ENCODE measurements at places on chromosomes 12 and 14.
A peak's percentile ranks its signal among the peaks of the same experiment; 100 is the strongest.

GRCh38 chr12:53481939-53482586 is 17.2 kb downstream of the MAP3K12 start:
- no peak for DNase-seq

DNA sequence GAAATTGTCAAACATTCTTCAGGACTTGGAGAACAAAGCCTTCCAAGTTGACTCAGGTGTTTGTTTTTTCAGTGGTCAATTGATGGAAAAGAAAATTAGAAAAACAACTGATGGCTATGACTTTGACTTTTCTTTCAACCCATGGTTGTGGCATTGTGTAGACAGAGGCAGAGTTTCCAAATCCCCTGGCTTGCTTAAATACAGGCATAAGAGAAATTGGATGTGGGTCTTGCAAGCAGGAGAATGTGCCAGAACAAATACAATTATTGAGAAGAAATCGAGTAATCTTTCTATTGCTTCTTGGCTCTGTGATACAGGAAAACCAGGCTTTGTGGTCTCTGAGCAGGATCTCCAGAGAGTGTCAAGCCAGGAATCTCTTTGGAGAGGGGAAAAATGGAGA is 40.9 kb upstream of the FRMD6 start:
- DNase-seq, result no peak

DNA sequence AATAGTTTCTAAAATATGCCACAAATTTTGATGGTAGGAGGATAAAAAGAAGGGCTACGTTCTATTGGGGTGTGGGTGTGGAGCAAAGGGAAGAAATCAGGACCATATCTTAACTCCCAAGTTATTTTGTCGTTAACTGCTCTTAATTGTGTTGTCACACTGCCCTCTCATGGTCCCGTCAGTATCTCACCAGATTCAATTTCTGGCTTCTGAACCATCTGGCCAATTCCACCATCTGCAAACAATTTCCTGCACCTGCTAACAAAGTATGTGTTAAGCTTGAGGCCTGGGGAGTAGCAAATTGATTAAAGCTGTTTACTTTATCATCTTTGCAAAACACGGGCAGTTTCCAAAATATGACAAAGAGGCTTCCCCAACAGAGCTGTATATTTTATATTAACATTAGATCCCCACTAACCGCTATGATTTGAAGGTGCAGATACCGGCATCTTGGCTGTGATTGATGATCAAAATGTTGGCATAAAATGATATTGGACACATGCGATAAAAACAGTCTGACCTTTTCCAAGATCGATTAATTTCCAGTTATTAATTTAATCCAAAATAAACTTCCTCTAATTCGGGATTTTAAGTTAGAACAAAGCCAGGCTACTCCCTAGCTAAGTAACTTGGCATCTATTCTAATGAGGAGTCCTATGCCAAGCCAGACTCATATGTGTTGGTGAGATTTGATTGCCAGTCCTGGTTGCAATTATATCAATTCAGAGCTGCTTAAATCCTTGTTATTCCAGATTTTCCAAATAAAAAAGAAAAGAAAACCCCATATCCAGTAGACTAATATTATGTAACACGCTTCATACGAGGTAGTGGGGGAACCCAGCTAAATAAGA is 6.9 kb upstream of the DNM1L start:
- peak; percentile 76 for DNase-seq

DNA sequence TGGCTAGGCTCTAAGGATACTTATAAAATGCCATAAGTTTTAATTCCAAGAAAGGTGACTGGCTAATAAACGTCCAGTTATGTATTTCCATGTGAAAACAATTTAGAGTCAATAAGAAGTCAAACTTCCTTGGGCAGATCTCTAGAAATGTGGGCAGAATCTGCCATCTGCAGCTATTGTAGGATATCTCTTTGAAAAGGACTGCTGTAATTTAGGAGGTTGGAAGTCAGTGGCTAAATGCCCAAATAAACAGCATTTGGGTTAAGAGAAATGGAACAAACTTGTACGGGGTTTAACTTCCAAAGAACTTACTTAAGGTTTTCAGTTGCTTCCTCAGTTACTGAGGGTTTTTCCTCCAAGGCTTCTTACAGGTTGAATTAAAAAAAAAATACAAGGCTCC is 121.6 kb downstream of the FIGNL2 start:
- DNase-seq, result no peak

DNA sequence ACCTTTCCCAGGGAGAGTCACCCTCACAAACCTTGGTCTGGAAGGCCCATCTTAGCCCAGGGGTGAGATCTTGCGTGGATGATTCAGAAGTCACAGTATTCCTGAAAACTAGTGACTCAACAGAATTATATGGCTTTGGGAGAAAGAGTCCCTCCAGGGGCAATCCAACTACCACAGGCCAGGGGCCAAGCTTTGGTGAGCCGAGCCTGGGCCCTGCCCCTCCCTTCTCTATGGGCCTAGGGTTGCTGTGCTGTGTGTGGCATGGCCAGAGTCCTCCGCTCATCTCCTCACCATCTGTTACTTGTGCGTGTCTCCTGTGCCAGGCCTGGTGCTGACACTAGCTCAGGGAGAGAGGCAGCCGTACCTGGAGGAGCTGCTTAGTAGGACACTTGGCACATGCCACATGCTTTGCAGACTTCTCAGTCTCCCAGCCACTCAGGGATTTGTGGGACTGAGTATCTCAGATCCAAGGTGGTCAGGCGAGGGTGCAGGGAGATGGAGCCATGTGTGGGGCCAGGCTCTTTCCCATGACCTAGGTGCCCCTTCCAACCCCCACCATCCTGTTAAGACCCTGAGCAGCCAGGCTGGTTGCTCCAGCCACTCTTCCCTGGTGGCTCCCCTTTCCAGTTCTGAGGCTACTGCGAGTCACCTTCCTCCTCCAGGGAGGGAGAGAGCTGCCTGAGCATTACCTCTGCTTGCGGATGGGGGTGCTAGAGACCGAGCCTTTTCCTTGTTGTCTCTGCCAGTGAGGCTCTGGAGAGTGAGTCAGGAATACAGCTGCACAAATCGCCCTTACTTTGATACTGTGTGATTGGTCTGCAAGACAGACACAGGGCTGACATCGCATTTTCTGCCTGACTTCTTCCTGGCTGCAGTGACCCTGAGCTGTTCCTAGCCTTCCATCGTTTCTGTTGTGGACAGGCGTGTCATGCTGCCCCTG is 94.1 kb downstream of the SLC25A47 start:
- DNase-seq, result no peak

GRCh38 chr12:28184375-28184774 is 5.9 kb upstream of the CCDC91 start:
- DNase-seq, result no peak

GRCh38 chr12:64826234-64826633 is 1.8 kb downstream of the TBC1D30 start:
- peak; percentile 67 for DNase-seq

DNA sequence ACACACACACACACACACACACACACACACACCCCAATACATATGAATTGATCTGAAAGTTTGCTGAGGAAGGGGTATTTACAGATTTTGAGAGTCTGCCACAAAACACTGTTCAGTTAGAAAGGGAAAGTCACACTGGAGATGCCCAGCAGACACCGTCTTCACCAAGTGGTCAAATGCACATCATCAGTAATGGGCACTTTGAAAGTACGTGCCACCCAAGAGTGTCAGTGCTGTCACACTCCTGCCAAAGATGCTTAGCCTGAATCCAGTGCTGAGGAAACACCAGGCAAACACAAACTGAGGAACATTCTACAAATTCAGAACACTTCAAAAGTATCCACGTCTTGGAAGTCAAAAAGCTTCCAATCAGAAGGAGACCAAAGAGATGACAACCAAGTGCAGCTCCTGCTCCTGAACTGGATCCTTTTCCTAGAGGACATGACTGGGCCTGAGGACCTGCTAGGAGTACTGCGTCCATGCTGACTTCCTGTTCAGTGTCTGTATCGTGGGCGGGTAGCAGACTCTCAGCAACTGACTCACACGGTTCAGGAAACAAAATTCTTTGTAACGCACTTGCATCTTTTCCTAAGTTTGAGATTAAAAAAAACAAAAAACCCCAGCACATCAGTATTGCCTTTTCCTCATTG is 18.6 kb downstream of the PSMC1 start:
- no peak for DNase-seq

- no peak for DNase-seq
Measured at GRCh38 chr12:8593246-8593645, 19.4 kb downstream of the AICDA start.

DNA sequence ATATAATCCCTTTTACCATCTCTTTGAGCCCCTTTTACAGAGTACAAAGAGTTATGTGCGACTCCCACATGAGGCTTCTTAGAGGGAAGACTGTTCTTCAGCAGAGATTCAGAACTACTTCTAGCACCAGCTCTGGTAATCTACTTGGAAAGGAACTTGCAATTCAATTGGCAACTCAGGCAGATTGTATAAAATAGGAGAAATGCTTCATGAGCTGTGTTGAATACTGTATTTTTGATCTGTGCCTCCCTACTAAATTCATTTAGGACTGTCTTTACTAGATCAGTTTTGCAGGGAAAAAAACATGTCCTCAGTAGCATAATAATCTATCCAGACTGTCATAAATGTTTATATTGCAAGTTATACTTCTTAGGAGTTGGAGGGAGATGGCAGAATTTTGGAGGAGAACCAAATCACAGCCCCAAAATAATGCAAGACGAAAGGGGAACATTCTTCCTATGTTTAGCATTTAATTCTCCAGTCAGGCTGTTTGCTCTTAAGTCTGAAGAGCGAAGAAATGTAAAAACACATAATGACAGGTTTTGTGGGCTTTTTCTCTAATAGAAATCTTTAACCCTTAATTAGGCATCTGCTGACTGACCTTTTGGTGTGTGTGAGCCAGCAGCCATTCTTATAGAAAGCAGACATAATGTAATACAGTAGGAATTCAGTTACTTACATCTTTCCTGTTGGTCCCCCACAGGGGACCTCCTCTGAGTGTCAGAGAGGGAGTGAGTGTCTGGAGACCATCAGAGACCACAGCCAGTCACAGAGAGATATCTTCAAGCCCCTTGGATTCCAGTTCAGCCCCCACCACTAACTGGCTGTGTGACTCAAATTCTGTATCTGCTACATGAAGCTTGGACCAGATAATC is 3.9 kb downstream of the ANO4 start:
- DNase-seq, result no peak

- no peak for DNase-seq
Measured at GRCh38 chr14:52312931-52313355, 1.2 kb upstream of the PTGER2 start.

- peak; percentile 64 for DNase-seq
Measured at GRCh38 chr12:6772331-6772695, at the start of gene LAG3. LAG3 (plus strand) TSS chr12:6772520; CDS start chr12:6772853, 333 bp downstream.

DNA sequence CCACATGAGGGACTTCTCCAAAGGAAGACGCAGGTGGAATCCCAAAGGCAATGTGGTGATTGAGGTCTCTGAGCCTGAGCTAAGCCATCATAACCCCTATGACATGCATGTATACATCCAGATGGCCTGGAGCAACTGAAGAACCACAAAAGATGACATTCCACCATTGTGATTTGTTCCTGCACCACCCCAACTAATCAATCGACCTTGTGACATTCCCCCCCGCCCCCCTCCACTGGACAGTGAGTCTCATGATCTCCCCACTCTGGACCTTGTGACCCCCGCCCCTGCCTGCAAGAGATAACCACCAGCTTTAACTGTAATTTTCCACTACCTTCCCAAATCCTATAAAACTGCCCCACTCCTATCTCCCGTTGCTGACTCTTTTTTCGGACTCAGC is 87.9 kb downstream of the VCPKMT start:
- no peak for DNase-seq

DNA sequence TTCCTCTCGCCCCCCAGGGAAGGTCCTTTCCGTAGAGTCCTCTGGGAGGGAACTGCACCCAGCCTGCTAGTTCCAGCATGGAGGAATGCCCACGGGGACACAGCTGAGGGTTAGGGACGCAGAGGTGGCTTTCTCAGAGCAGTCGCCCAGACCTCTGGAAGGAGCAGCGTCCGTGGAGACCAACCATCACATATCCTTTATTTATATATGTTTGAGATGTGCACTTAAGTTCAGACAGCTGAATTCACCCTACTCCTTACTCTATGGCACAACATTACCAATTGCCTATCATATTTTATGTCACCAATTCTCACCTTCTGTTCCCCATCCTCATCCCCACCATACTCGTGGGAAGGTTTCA is 305.6 kb upstream of the DIO3 start:
- no peak for DNase-seq

GRCh38 chr14:63735720-63736119 is 7.9 kb upstream of the SGPP1 start:
- no peak for DNase-seq

- DNase-seq, result peak; percentile 28
Measured at GRCh38 chr12:25320123-25321006, 69.6 kb upstream of the KRAS start.

DNA sequence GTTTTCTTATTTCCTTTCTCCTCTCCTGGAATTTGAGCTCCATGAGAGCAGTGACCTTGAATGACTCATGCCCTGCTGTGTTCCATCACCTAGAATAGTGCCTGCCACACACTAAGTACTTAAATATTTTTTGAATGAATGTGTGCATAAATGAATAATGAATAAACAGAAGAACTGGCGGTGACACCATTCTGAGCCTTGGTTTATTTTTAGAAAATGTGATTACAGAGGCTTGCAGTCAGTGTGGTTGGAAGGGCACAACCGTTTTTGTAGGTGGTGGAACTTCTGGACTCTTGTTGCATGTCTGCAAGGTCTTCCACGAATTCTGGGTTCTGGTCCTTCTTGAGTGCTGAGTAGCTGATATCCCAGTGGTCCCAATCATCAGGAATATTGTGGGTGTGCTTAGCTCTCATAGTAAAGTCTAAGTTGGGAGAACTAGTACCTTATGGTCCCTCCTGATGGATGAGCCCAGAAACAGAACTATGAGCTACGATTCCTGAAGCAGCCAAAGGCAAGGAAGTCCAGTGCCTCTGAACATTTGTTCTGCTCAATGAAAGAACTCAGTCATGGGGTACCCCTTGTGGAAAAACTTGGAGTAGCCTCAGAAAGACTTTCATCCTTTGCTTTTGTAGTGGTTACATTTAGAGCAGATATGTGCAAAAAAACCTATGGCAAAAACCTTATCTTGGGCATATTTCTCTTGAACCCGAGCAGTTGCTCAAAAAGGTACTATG is 28.8 kb upstream of the BHLHE41 start:
- no peak for DNase-seq

GRCh38 chr12:92769124-92769901 is 66.5 kb downstream of the PLEKHG7 start:
- DNase-seq, result peak; percentile 40

GRCh38 chr14:64049616-64050381 is 197.0 kb downstream of the SYNE2 start:
- DNase-seq, result no peak

Measured in GM13977 (cell line).